ENCODE measurements at places on chromosomes 5 and 9.

DNA sequence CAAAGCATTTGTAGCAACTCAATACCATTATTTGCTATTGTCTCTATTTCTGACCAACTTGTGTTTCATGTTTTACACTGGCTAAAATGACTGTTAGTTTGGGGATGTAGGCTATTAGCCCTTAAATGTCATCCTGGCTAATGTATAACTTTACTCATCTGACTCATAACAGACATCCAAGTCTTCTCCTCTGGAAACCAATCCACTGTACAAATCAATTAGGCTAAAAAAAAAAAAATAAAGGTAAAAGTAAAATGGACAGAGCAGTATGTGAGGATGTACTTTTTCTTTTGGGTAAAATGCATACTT, 20.6 kb downstream of the MEGF9 start:
- DNase-seq = no peak

DNA sequence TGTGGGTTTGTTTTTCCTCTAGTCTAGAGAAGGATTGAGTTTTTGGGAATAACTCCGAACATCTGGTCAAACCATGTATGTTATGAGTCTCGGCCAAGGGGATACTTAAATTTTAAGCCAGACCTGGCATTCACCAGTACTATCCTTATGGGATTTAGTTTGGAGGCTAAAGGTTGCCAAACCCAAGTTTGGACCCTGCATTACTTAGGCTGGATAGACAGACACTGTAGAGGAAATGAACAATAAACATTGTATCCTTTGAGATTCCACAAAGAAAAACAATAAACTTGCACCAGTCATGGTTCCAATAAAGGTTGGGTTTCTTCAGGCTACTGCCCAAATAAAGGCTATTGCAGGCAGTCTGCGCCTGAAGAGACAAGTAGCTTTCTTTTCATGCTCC, 296.7 kb upstream of the MEF2C start:
- no peak for DNase-seq

GRCh38 chr9:85516976-85517637, 224.6 kb downstream of the AGTPBP1 start:
- no peak for DNase-seq

DNA sequence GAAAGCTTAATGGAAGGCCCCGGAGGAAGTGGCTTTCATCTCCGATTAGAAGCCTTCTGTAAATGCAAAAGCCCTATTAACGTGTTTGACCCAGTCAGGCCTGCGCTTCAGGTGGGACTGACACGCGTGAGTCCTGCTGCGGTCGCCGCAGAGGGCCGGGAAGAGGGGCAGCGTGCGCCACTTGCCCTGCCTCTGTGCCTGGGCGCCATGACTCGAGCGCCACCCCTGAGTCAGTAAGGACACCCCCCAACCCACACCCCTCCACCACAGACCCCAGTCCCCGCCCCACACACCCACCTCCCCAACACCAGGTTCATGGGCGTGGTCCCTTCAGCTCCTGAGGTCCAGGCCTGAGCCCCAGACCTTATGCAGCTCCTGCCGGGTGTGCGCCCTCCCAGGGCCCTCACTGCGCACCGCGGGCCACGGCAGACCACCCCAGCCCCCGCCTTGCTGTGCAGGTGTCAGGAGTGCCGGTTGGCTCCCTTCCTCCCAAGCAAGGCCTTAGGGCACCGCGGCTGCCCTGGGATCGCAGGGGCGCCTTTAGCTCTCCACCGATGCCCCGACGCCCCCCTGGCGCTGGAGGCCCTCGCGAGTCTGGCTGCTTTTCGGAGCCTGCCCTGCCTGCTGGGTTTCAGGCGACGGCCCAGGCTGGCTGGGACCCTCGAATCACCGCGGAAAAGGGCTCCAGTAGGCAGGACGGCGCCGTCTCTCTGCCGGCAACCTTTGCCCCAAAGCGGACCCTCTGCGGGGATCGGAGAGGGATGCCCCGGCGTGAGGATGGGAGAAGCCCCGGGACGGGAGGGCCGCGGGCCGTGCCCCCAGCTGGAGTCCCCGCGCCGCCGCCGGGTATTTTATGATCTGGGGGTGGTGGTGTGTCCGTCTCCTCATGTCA, 625 bp upstream of the OLFM1 start:
- no peak for DNase-seq

GRCh38 chr5:42840269-42840668, 28.6 kb upstream of the SELENOP start:
- peak; percentile 45 for DNase-seq

GRCh38 chr5:172048539-172049101, 42.2 kb upstream of the FBXW11 start:
- no peak for DNase-seq

DNA sequence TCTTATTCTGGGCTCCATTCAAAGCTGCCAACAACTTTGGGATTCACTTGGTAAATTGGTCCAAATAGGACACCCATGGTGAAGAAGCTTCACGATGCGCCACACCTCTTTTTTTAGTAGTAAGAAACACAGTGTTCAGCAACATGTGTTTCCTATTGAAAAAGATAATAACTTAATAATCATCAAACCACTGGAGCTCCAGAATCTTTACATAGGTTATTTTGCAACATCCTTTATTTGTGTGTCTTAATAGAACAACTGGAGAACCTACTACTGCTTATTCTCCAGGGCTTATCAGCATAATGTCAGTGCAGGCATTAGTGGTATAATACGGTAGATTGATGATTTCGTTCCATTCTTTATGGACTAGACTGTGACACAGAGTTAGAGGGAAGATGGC, 63.3 kb upstream of the DAPK1 start:
- no peak for DNase-seq

DNA sequence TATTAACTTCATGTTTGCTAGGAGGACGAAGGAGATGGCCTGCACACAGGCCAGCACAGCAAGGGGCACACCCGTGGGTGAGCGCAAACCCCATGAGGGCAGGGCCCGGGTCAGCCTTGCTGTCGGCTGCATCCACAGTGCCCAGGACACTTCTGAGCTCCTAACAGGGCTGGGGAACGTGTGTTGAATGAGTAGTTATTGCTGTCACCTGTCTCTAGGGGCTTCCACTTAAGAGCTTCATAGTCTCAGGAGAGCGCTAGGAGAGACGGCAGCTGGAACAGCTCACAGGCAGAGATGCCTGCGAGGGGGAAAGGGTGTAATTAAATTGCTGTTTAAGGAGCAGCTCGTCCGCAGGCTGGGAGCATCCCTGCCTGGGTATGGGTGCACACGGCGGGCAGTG, 91.4 kb upstream of the NEURL1B start:
- DNase-seq = no peak

- no peak for DNase-seq
Observed at GRCh38 chr9:127277770-127278169, 13.2 kb downstream of the GARNL3 start.

DNA sequence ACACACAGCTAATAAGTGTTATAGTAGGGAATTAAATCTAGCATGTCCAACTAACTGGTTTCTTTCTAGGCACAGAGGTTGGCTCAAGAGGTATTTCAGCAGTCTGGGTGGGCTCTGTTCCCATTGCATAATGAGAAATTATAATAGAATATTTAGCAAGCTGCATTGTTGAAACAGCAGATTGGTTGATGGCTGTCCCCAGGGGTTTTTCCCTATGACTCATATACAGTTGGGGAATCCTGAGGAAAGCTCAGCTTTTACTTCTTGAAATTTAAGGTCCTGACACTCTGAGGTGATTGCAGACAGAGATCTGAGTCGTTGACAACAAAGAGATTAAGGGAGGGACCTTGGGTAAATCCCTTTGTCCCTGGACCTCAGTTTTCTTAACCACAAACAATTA, 38.3 kb upstream of the TNFSF8 start:
- DNase-seq = no peak

DNA sequence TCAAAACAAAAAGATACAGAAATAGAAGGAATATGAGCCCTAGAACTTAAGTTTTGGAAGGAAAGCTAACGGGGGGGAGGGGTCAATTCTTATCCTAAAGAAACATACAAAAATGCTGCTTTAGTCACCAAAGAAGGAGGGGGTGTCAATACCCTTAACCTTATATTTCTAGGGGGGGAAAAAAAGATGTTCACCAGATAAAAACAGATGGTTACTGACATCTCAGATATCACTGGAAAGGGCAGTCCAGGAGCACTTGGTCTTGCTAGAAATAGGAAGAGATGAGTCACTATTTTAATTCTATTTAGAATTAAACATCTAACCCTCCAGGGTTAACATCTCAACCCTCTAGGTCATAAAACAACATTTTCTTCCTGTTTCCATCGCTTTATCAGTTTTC, 1.7 kb downstream of the DIAPH1 start:
- DNase-seq = no peak

DNA sequence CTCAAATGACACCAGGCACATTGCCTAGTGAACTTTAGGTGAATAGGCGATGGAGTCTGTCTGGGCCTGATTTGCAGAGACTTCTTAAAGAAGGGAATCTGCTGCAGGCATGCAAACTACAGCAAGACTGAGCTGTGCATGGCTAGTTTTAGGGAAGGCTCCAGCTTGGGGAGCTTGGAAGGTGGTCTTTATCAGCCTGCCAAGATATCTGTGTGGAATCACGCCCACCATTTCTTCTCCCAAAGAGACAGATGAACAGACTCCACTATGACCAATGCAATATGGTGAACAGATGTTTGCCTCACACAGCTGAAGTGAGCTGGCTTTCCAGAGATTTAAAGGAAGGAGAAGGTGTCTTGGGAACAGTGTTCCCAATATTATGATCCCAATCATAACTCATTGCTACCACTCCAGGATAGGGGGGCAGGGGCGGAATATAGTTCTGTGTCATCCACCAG, 129.0 kb upstream of the HMHB1 start:
- DNase-seq = no peak

GRCh38 chr5:132480042-132480441, 10.5 kb downstream of the IRF1 start:
- no peak for DNase-seq

DNA sequence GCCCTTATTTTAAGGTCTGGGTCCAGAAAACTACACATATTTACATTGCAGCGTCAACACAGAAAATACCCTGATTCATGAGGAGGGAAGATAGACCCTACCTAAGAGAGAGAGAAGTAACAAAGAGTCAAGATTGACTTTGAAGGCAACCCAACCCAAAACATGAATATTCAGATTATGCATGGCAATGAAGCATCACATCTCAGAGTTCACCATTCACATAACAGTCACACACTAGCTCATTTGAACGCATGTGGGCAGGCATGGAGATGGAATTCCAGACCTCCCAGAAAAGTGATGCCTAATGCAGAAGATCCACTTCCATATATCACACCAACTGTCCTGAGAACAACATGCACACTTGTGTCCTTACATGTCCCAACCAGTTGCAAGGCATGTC, 190.1 kb upstream of the ITGA1 start:
- no peak for DNase-seq

DNA sequence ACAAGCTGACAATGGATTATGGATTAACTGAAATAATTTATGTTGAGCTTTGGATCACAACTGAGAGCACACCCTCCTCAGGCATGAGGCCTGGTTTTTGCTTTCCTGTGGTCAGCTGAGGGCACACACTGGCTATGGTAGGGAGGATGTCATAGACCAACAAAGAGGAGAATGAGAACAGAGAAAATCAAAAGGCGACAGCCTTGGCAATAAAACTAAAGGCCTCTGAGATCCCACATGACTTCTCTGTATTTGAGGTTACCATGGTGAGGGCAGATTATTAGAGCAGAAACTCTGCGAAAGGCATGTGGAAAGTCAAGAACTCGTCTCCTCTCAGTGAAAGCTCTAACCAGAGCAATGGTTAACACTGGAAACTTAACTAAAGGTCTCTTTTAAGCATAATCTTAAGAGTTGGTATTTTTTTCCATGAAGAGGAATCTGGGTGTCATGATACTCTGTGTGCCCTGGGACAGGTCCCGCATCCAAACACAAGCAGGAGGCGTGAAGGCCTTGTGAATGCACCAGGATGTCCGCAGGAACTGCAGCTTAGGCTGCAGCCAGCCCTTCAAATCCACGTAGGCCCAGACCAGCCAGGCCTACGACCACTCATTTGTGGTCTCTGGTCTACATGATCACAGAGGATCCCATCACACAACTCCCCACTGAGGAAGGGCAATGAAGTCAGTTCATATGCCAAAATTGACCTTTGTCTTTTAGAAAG, 12.4 kb upstream of the MEIKIN start:
- no peak for DNase-seq

DNA sequence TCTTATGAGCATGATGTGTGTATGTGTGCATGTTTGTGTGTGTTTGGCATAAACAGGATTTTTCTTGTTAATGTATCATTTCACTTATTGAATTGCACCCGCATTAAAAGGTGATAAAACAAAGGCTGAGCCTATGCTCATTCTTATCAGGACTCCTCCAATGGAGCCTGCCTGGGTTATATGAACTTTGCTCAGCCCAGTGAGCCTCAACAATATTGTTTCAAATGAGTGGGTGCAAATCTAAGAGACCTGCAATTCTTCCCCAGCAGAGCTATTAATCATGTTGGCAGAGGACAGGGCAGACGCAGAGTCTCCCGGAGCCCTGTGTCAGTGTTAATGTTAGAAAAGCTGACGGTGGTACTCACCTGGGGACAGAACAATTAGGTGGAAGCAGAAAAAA, 71.6 kb downstream of the SH3RF2 start:
- no peak for DNase-seq

DNA sequence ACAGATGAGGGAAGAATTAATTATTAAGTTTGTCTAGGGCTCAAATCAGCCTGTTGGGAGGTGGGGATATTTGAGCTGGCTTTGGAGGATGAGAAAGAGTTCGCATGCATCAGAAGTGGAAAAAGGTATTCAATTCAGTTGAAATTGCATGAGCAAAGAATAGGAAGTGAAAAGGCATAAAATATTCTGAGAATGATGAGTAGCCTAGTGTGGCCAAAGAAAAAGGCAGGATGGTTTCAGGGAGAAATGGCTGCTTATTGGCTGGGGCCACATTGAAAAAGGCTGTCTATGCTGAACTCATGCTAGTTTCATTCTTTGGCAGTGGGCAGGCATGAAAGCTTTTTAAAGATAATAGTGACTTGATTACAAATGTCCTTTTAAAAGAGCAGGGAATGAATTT, 235.4 kb upstream of the RIOK2 start:
- no peak for DNase-seq

- DNase-seq = no peak
Observed at GRCh38 chr9:136327304-136327974, at the start of gene GPSM1. TSS of gene GPSM1 (plus strand) at chr9:136327539. CDS start at chr9:136327696, 157 bp downstream.

DNA sequence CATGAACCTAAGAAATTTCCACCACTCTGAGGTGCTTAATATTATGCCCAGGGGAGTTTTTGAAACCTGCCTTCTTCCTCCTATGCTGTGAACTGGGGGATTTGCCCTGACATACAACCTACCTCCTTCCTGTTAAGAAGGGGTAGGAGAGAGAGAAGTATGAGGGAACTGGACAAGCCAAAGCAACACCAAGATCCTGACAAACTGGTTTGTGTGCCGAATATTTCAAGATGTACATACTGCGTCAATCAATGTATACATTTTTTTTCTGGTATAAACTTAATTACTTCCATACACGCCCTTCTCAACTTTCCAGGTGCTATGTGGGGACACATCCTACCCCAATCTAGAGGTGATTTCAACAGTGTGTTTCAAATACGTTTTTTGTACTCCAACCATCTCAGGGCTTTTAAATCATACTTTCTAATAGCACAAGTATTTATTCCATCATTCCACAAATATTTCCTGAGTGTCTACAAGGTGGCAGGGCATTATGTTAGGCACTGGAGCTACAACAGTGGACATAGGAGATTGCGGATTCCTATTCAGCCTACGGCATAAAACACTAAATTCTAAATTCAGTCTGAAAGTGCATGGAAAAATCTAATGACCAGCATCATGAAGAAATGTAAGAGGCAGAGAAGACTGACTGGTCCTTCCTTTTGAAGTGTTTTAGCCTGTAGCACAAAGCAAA, 70.1 kb upstream of the IFNK start:
- DNase-seq = no peak

Measured in amniotic stem cell (primary cell).